ENCODE measurements at places on chromosomes 1 and 21.

- no peak for DNase-seq
These were observed 8.2 kb downstream of the GPSM2 start for GRCh38 chr1:108884968-108885367.

GRCh38 chr1:218209351-218209861, 75.7 kb upstream of the RRP15 start:
- no peak for DNase-seq

DNA sequence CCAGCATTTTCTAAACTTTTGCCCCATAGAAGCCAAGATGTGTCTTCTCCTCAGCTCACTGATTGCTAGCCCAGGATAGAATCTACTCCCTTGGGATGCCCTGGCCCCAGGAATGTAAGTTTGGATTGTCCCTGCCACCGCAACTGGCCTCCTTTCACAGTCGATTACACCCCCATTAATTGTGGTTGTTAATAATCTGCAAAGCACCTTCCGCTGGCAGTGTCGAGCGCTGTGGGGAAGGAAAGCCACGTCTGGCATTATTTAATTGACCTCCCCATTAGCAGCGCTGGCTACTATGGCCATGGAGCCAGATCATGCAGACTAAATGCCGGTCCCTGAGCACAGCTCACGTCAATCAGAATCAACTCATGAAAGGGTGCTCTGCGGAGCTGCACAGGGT, 597.3 kb upstream of the PLXNA2 start:
- no peak for DNase-seq

- no peak for DNase-seq
These were observed 464.6 kb downstream of the PCP4 start for GRCh38 chr21:40331804-40332203.

DNA sequence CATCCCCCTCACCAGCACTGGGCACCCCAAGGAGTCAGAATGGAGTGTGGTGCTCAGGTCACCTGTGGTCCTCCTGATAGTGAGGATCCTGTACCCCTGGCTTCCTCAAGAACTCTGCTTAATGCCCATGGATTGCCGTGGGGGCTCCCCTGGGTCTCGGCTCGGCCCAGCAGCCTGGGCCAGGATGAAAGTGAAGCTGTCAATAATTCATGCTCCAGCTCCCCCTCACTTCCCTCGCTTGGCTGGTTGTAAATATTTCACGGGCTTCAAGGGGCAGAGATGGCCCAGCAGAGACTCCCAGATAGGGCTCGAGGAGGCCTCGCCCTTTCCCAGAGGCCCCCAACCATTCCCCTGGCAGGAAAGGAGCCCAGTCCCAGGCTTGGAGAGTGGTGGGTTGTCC, 42.6 kb upstream of the KCNA10 start:
- DNase-seq, result no peak

GRCh38 chr1:112887599-112888283, 68.3 kb downstream of the SLC16A1 start:
- DNase-seq, result no peak

GRCh38 chr1:25109531-25109951, 122.8 kb downstream of the SYF2 start:
- no peak for DNase-seq

DNA sequence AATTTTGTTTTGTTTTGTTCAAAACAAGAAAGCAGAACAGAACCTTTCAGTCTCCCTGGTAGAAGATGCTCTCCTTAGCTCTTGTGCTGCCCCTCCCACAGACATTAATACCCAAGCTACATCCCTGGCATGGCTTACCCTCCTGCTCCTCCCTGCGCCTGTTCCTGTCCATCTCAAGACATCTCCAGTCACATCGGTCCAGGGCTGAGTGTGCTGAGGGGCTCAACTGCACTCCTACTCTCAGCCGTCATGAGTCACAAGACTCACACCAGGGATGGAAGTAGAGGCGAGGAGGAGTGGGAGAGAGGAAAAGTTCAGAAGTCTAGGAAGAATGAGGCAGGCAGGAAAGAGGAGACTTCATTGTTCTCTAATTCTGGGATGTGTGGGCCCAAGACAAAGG, 9.2 kb upstream of the TACSTD2 start:
- DNase-seq, result no peak

- DNase-seq, result no peak
These were observed 7.2 kb downstream of the GORAB start for GRCh38 chr1:170539154-170539553.

DNA sequence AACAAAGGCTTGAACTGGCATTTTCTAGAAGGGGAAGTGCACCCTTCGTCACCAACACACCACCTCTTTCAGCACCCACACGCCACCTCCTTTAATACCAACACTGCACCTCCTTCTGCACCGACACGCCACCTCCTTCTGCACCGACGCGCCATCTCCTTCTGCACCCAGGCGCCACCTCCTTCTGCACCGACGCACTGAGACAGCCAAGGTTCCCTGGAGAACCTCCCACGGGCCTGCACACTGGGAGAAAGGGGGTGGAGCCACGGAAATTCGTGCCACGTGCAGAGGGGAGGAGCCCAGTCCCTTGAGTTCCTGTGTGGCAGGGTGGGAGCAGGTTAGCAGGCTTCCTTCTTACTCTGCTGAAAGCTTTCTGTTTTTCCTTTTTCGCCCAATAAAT, 327.9 kb upstream of the C1orf174 start:
- no peak for DNase-seq

GRCh38 chr21:46385846-46386733, 62.1 kb downstream of the PCNT start:
- no peak for DNase-seq

- DNase-seq, result no peak
These were observed 34.0 kb upstream of the HUNK start for GRCh38 chr21:31838586-31839355.

All from stimulated activated CD4-positive, alpha-beta T cell treated with anti-CD3 and anti-CD28 coated beads, Interleukin-1b, Interleukin-23, amount 100 ng/mL, for 4 hours (primary cell).